GM18507 (cell line): ENCODE measurements at places on chromosomes 2 and 18.

- no peak for DNase-seq
These were observed 152.1 kb downstream of the LPIN1 start for GRCh38 chr2:11898576-11898975.

- no peak for DNase-seq
These were observed 89.0 kb upstream of the SERTAD2 start for GRCh38 chr2:64742678-64743077.

GRCh38 chr2:120809151-120809550 is 73.5 kb downstream of the GLI2 start:
- DNase-seq: no peak

- DNase-seq: no peak
These were observed 46.0 kb upstream of the CTIF start for GRCh38 chr18:48492880-48493279.

- no peak for DNase-seq
These were observed 104.0 kb downstream of the ACAA2 start for GRCh38 chr18:49709347-49709690.

DNA sequence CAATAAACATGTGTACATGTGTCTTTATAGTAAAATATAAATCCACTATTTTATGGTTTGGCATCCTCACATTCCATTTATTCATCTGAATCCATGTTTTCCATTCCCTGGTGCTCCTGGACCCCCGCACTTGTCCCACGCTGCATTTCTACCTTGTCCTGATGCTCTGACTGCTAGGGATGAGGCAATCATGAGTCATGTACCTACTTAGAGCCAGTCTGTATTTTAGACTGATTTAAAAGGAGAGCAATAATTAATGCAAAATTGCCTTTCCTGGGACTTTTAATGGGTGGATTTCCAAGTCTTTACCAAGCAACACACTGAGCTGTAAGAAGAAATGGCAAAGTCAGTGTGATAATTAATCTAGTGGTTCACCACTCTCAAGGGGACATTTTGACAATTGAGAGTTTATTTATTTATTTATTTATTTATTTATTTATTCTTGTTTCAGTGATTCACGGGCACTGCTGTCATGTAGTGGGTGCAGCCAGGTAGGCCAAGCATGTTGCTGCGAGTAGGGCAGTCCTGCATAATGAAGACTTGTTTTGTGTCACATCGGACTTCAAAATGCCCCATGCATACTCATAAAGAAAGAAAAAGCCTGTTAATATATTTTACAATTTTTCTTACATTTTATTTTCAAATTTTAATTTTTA is 419.3 kb upstream of the VWC2L start:
- no peak for DNase-seq

- no peak for DNase-seq
These were observed 818.5 kb upstream of the SALL3 start for GRCh38 chr18:78160961-78161656.

GRCh38 chr2:233165895-233166661 is 85.4 kb upstream of the ATG16L1 start:
- DNase-seq: no peak

GRCh38 chr2:46861916-46862315 is 53.7 kb downstream of the MCFD2 start:
- DNase-seq: no peak
